Cardiac muscle cell (in vitro differentiated cells and primary cell): ENCODE measurements at places on chromosomes 3 and 15. TPM values are rescaled to one million over a fixed set of nuclear protein-coding genes. Genes with fewer than 3 reads are reported as not detected.

Gene SPSB4
- total RNA-seq: 66.4 and 82.2 TPM in 2 replicates

Gene SEMA7A
- total RNA-seq: 8.7 and 11.9 TPM in 2 replicates

Gene SAMD7
- not detected in 2 replicates for total RNA-seq

Gene ACKR2
- total RNA-seq: 0.15 and 0.35 TPM in 2 replicates

- no peak for DNase-seq
Measured at GRCh38 chr3:40169983-40170382, 139.5 kb upstream of the EIF1B start.

DNA sequence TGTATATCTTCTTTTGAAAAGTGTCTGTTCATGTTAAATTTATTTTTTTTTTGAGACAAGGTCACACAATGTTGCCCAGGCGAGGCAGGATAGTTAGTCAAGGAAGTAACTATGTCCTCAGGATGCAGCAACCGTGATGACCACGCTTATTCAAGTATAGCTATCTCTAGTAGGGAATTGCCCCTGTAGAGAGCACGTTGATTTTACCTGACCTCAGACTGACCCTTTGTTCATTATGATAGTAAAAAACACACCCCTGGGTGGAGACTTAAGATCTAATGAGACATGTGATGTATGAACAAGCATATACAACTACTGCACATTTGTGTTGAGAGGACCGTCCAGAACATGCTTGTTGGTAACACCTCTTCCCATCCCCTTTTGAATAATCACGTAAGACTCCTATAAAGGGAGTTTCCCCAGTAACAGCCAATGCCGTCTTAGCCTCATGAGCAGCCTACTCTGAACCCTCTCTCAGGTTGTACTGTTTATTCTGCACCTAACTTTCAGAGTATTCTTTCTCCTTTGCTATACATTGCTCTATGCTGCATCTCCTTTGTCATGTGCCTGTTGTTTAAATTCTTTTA is 32.9 kb downstream of the ZNF621 start:
- no peak for DNase-seq

DNA sequence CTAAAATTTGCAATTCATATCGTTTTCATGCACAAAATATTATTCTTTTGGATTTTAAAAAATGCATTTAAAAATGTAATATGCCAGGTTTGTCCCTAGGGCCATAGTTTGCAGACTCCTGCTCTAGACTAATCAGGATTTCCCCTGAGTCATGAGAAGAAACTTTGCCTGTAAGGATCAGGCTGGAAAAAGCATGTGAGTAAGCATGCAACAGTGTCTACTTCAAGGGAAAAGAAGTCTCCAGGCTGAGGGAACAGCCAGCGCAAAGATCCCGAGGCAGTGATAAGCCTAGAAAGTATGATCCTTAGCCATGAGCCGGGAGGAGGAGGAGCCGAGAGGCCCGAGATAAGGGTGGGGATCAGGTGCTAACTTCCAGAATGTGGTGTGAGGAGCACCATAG is 382.8 kb upstream of the CFAP20DC start:
- no peak for DNase-seq

GRCh38 chr3:1228289-1228688 is 135.5 kb downstream of the CNTN6 start:
- DNase-seq: no peak

GRCh38 chr3:33046521-33046920 is 50.4 kb downstream of the GLB1 start:
- DNase-seq: no peak

DNA sequence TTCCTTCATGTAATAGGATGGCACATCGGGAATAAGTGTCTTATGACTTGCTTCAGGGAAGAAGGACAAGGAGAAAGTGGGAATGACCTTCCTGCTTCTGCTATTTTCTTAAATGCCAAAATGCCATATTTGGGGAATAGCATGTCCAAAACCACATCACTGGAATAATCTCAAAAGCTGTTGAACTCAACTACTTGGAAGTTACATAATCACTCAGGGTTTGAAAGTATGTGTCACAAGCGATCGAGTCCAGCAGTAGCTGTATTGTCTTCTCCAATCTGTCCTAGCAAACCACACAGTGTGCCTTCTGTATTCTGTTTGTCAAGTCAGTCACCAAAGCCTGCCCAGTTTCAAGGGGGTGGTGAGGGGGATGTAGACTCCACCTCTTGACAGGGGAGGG is 58.3 kb upstream of the GADL1 start:
- DNase-seq: peak; percentile 34

DNA sequence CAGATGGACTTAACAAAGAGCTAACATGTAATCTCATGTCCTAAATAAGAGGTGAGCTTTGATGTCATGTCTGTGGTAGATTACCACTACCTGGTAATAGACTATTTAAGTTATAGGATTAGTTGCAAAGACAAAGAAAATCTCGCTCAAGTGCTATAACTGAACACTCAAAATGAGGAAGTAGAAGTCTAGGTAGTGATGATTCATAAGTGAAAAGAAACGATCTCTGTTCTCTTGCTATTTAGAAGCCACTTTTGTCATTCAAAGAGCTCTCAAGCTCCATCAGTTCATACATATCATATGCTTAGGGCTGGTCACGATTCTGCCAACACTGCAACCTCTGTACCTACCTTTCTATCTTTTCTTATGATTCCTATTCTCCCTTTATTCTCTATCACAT is 110.9 kb downstream of the EDEM1 start:
- DNase-seq: no peak

DNA sequence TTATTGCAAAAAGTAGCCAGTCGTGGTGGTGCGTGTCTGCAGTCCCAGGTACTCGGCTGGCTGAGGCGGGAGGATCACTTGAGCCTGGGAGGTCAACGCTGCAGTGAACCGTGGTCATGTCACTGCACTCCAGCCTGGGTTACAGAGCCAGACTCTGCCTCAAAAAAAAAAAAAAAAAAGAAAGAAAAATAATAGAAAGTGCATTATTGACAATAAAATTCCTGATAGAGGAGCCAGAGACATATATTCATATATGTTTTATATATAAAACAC is 43.6 kb upstream of the PYDC2 start:
- DNase-seq: no peak

DNA sequence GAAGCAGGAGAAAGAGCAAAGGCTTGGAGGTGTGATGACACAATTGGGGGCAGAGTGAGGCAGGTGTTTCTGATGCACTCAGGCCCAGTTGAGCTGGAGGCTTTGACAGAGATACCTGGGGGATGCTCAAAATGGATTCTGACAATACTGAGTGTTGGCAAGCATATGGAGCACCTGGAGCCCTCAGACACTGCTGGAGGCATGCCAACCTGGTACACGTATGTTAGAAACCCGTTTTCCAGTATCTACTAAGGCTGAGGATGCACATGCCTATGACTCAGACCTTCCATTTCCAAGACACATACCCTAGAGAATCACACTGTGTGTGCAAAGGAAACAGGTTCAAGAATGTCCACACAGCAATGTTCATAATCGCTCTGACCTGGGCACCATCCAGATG is 58.7 kb downstream of the WNT7A start:
- DNase-seq: no peak

GRCh38 chr3:59772416-59773408 is 722.9 kb upstream of the CFAP20DC start:
- peak; percentile 41 for DNase-seq

DNA sequence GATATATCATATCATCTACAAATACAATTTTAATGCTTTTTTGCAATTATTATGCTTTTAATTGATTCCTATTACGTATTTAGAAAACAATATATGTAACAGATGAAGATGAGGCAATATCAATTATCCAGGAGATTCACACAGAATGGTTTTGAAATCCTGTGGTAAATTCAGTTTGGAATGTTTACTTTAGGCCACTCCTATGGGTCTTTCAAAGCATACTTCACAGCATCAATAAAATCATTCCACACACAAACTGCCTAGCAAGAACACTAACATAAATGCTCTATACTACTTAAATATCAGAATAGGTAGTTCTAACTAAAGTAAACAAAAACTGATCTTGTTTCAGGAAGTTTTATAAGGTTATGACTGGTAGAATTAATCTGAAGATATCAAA is 90.5 kb downstream of the FAM227B start:
- DNase-seq: no peak

- no peak for DNase-seq
Measured at GRCh38 chr3:146777941-146778340, 172.8 kb upstream of the PLSCR5 start.

DNA sequence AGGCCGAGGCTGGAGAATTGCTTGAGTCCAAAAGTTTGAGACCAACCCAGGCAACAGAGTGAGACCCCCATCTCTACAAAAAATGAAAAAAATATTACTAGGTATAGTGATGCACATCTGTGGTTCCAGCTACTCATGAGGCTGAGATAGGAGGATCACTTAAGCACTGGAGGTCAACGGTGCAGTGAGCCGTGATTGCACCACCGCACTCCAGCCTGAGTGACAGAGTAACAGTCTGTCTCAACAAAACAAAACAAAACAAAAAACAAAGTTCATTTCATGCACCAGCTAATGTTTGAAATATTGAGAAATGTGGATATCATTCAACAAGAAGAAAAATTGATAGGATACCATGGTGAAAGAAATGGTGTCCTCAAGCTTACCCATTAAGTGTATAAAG is 450.5 kb upstream of the TPRG1 start:
- no peak for DNase-seq

GRCh38 chr3:31008994-31009393 is 114.5 kb upstream of the GADL1 start:
- no peak for DNase-seq

- no peak for DNase-seq
Measured at GRCh38 chr3:4850211-4850927, 128.9 kb upstream of the BHLHE40 start.

- DNase-seq: no peak
Measured at GRCh38 chr15:76159282-76159681, 99.5 kb downstream of the TMEM266 start.

DNA sequence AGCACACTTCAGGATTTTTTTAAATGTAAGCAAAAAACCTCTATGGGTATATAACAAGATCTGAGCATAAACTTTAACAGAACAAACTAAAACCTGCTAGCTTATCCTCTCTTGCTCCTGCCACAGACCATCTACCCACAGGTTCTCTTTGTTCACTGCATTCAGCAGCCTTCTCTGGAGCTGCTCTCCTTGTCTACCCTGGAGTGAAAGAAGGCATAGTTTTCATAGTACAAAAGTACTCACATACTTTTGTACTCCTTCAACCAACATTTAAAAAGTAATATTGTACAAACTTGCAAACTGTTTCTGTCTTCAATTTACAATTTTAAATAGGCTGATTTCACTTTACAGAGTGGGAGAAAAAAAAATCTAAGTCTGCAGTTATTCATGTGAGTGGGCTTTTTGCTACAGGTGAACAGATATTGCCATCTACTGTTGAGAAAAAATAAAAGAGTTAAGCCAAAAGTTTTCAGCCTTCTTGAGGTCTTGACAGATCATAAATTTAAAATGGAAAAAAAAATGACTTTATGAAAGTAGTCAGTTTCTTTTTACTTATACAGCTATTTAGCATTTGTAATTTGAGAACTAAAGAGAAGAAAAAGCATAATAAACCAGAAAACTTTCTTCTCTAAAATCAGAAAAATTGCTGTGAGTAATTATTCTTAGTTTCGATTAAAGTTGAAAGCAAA is 20.4 kb downstream of the TERC start:
- DNase-seq: peak; percentile 62

DNA sequence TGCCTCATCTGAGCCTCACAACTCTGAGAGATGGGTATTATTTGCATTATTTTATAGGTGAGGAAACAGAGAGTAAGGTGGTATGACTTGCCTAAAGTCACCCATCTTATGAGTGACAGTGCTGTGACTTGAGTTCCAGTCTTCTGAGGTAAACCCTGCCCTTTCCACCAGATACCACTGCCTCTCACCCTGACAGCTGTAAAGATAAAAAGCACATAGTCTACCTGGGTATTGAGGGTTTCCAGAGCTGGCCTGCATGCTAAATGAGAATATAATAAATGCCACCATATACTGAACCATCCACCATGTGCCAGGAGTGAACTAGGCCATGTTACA is 25.6 kb downstream of the RASGRP1 start:
- no peak for DNase-seq

DNA sequence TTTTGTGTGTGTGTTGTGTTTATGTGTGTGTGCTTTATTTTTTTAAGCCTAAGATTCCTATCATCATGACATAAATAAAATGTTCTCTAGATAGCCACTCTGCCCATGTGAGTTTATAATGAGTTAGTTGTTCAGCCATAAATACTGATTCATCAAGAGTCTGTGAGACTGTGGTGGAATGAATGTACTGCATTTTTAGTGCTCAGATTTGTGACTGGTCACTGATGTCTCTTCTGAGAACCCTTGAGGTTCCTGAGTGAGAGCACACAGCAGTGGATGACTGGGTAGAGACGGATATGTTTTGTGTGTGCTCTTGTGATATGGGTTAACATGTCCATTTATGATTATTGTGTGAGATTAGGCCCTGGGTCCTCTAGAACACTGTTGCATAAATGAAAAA is 51.2 kb downstream of the SETD5 start:
- no peak for DNase-seq

DNA sequence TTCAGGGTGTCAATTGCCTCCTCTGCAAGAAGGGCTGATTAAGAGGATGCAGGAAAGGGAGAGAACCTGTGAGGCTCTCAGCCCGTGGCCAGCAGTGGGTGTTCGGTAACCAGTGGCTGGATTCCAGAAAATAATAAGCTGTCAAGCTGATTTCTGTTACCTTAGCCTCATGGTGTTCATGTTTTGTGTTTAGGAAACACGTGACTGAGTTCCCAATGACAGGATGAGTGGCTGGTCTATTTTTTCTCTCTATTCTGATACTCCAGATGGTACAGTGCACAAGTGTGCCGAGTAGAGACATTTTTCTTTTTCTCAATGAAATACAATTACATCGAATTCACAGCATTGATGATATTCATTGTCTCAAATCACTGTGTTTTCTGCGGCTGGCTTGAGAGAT is 43.6 kb downstream of the EDEM1 start:
- no peak for DNase-seq

- DNase-seq: no peak
Measured at GRCh38 chr15:68414206-68414555, 17.8 kb downstream of the ITGA11 start.

GRCh38 chr3:38829404-38829803 is 13.4 kb upstream of the SCN10A start:
- DNase-seq: peak; percentile 93

- no peak for DNase-seq
Measured at GRCh38 chr15:72200395-72201237, 3.0 kb upstream of the GRAMD2A start.
